Thyroid gland (tissue), 4 donors: ENCODE measurements at places on chromosomes 6 and 20.

DNA sequence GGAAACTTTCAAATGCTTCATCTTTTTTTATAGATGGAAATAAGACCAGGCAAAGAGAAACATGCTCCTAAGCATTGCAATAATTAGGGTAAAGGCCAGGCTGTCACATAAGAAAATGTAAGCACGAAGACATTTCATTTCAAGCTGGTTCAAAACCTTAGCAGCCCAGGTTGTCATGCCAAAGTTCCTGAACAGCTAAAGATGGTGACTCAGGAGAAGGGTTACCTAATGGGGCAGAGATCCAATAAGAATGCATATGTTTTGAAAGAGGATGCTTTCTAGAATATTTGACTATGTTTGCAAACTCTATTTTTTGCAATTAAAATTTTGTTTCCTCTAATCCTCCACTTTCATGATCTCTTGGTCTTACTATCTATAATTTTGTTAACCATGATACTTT lies 65.6 kb upstream of the PHACTR2 start:
- DNase-seq, result no peak

GRCh38 chr20:1929460-1929859 lies 34.3 kb downstream of the SIRPA start:
- no peak for DNase-seq

DNA sequence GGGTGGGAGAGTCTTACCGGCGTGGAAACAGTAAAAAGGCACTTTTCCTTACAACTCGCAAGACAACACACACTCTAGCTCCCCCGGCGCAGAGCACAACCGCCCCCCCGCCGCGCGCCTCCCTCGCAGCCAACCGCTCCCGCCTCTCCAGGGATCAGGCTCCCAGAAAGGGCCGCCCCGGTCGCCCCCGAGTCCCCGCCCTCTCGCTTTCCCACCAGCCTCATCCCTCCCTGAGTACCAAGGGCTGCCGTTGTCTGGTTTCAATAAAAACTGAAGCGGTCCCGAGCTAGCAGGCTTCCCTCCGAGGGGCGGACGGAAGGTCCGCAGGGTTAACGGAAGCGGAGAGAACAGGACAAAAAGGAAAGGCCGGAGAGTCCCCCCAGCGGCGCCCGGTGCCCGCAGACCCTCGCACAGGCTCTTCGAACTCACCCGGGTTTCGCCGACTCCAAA lies 804 bp downstream of the ELOVL5 start:
- DNase-seq, result peak; percentile 88

DNA sequence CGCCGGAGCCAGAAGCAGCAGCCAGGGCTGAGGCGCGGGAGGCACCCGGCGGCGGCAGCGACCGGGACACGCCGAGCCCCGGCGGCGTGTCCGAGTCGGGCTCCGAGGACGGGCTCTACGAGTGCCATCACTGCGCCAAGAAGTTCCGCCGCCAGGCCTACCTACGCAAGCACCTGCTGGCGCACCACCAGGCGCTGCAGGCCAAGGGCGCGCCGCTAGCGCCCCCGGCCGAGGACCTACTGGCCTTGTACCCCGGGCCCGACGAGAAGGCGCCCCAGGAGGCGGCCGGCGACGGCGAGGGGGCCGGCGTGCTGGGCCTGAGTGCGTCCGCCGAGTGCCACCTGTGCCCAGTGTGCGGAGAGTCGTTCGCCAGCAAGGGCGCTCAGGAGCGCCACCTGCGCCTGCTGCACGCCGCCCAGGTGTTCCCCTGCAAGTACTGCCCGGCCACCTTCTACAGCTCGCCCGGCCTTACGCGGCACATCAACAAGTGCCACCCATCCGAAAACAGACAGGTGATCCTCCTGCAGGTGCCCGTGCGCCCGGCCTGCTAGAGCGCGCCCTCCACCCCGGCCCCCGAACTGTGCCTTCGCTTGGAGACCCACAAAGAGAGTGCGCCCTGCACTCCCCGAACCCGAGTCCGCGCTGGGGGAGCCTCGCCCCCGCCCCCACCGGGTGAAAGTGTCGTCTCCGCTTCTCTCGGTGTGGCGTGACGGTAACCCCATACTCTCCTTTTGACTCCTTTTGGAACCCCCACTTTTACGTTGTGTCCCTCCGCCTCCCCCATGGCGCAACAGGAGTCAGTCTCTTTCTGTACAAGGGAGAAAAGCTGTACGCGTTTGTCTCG lies 1.6 kb downstream of the INSM1 start:
- DNase-seq, result peak; percentile 41

DNA sequence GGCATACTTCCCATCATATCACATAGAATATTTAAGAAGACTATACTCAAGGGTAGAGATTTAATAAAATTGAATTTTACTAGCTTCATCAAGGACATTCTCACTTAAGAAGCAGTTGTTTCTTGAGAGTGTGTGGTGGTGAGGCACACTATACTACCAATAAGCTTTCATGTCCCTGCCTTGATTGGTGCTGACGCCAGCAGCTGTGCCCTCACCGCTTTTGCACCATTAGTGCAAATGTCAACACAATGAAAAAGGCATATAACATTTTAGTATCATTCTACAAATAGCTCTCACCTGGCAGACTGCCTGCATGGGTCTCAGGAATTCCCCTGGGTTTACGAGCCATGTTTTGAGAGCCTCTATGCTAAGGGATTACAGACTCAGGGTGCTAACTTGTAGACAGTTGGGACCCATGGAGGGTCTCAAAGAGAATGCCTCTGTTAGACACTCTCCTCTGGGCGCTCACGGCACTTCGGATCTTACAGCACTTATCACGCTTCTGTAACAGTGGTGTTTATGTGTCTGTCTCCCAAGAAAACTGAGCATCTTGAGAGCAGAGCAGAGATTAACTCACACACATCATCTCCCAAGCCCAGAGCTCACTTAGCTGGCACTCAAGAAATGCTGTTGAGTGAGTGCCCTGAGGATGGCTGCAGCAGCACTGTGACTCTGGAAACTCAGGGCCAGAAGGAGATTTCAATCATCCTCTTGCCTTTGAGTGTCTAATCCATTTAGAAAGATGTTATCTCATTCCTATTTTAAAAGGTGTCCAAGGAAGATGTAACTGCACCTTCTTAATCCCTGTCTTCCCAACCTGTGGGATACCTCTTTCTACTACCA lies 143.3 kb upstream of the GPR6 start:
- peak; percentile 46 for DNase-seq

GRCh38 chr6:3482869-3483268 lies 26.0 kb upstream of the SLC22A23 start:
- DNase-seq, result no peak

DNA sequence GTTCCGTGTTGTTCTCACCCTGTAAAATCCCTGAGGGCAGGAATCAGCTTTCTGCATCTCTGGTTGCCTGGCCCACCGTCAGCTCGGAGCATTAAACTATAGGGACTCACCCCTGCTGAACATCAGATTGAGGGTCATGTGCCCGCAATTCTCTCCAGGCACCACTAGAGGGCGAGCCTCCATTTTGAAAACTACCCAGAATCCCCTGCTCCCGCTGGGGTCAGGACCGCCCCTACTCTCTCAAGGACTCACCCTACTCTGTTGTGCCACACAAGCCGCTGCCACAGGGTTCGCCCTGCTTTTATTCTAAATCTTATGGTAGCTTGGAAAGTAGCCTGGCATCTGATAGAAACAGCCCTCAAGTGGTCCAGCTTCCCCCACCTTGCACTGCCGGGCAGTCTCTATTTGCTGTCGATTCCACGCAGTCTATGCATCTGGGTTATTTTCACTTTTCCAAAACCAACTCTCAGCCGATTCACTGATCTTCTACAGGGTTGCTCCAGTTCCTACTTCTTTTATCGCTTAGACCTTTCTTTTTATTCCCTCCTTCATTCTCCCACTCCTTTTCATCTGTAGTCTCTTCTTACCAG lies 244.1 kb upstream of the QKI start:
- no peak for DNase-seq

GRCh38 chr6:35354361-35355135 lies 12.2 kb downstream of the PPARD start:
- DNase-seq, result no peak

- no peak for DNase-seq
Measured at GRCh38 chr6:170066679-170067078, 224.2 kb downstream of the DLL1 start.

GRCh38 chr6:167442245-167442644 lies 117.4 kb downstream of the TTLL2 start:
- DNase-seq, result no peak

DNA sequence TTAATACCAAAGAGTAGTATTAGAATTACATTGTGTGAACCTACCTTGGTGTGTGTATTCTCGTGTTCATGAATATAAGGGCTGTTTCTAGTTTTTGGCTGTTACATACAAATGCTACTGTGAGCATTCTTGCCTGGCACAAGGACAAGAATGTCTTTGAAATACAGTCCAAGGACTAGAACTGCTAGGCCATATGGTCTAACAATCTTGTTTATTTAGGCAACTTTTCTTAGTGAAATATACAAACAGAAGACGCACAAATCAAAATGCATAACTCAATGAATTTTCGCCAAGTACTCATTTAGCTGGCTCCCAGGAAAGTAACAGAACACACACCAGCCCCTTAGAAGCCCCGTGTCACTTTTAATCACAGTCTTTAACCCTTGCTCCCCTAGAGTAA lies 28.5 kb downstream of the KDM1B start:
- DNase-seq, result no peak

DNA sequence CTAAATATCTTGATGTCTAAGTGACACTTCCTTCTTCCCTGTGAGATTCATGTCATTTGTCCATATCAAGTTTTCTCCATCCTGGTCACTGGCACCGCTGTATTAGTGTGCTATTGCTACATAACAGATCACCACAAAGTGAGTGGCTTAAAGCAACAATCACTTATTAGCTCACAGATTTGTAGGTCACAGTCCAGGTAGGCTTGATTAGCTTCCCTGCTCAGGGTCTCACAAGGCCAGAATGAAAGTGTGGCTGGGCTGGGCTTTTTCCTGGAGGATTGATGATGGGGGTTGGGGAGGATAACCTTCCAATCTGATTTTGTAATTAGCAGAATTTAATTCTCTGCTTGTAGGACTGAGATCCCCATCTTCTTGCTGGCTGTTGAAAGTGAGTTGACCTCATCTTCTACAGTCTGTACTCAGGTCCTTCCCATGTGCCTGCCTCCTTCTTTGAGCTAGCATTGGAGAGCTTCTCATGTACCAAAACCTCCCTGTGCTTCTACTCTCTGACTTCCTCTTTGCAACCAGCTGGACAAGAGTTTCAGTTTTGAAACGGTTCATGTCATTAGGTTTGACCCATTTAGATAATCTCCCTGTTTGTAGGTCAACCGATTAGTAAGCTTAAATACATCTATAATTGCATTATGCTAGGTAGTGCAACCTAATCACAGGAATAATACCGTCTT lies 152.4 kb upstream of the MAN1A1 start:
- no peak for DNase-seq

- DNase-seq, result no peak
Measured at GRCh38 chr6:121319112-121319553, 15.1 kb downstream of the TBC1D32 start.

GRCh38 chr6:24880451-24880850 lies 55.3 kb downstream of the RIPOR2 start:
- DNase-seq, result no peak

DNA sequence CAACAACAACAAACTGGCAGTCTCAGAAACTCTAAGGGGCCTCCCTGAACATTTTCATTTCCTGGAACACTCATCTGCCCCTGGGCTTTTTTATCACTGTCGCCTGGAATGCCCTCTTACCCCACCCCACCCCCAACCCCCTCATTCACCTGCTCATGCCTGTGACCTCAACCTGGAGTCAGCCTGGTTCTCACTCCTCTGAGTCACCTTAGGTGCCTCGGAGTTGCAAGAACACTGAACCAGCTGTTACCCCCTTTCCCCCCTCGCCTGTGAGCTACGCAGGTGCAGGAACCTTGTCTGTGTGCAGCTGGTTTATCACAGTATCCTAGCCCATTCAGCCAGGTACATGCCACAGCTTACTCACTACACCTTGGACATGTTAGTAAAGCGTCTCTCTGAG lies 12.8 kb upstream of the SNAI1 start:
- DNase-seq, result no peak
